ENCODE measurements at places on chromosomes 11 and 22.

DNA sequence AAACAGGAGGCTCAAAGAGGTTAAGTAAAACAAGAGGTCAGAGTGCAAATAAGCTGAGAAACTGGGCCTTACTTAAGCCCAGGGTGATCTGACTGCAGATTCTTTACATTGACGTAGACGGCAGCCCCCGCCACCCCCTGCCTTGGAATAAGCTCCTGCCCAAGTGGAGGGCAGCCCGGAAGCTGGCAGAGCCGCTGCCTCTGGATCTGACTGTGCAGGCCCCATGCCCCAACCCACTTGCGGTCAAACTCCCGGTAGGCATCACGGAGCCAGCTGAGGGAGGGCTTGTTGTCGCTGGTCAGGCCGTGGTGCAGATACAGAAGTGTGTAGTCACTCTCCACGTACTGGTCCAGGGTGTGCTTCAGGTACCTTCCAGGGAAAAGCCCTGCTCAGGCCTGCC, 18.6 kb downstream of the ARHGAP1 start:
- DNase-seq: no peak

DNA sequence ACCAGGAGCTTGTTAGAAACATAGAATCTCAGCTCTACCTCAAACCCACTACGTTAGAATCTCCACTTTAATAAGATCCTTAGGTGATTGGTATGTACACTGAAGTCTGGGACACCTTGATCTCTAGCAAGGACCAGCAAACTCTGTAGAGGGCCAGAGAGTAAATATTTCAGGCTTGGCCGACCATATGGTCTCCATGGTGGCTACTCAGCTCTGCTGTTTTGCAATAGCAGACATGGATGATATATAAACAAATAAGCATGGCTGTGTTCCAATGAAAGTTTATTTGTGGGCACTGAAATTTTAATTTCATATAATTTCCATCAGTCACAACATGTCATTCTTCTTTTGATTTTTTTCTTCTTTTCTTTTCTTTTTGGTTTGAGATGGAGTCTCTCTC, 23.9 kb downstream of the UBASH3B start:
- no peak for DNase-seq

GRCh38 chr22:29765905-29766631, 739 bp downstream of the ZMAT5 start:
- DNase-seq: no peak

- no peak for DNase-seq
These were observed 26.5 kb upstream of the YPEL1 start for GRCh38 chr22:21761994-21762680.

DNA sequence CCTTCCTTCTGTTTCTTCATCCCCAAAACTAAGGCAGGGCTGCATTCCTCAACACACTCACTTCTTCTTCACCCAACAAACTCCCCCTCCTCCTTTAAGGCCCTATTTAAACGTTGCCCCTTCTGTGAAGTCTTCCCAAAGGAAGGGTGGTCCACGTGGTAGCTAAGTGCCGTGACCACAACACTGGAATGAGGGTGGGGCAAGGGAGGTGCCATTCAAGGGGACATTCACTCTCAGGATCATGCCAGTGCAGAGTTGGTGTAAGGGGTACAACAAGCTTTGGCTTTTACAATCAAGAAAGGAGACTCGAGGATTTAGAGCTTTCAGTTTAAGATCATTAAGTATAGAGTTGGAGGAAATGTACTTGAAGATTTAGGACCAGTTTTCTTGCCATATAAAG, 8.0 kb upstream of the MS4A10 start:
- DNase-seq: no peak

DNA sequence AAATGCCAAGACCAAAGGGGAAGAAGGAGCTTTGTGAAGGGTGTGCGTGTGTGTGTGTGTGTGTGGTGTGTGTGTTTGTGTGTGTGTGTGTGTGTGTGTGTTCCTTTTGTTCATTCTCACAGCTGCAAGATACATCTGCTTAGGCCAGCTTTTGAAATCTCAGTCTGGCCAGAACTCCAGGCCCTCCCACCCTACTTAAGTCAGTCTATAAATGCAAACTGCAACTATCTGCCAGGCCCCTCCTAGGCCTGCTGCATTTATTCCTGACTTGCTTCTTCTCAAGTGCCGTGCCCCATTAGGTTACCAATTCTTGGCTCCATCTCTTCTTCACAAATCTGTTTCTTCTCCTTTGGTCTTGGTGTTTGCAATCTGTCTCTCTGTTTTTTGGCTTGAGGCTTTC, 21.6 kb upstream of the RIC3 start:
- no peak for DNase-seq

DNA sequence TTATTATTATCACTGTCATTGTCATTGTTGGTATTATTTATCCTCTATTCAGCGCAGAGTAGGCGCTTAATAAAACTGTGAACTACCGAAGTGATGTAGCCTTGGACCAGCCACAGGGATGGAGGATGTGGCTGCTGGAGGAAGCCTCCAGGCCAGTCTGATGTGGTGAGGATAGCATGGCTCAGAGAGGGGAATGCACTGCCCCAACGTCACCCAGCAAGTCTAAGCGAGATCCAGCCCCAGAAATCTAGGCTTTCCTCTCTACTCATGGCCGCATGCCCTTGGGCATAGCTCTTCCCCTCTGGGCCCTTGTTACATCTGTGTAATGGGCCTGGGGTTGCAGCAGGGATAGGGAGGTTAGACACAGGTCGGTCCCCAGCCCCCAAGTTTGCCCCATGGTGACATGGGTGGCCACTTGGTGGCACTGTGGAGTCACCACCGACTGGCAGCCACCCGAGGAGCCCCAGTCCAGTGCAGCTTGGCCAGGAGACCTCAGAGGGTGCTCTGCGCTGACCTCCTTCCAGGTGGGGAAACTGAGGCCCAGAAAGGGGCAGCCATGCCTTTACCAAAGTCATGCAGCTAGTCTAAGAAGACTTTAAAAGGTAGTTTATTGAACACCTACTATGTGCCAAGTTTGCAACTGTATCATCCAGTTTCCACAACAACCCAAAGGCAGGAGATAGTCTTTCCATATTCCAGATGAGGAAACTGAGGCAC, 395.7 kb downstream of the MN1 start:
- DNase-seq: no peak

DNA sequence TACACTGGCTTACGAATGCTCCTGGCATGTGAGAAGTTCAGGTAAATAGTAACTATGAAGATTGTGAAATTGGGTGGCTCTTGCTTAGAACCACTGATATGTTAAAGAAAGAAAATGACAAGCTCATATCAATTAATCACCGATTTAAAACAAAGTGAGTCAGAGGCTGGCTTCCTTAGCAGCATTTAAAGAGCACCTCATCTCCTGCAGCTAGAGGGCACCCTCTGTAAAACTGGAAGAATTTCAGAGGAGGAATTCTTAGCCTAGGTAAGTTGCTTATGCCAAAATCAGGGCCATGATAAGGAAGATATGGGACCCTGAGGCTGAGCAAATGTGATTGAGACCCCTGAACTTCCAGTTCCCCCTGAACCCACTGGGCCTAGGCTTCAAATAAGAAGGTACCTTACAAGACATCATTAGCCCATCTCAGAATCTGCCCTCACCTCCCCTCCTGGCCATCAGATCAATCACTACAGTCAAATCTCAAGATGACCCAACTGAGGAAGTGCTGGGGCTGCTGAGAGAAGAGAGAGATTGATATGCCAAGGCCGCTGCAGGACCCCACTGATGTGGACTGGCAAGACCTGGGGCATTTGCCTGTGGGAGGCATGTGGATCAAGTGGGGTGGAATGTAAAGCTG, 8.6 kb upstream of the CD3E start:
- no peak for DNase-seq

GRCh38 chr11:120061761-120062560, 76.0 kb downstream of the TRIM29 start:
- no peak for DNase-seq

GRCh38 chr11:12834166-12834565, 159.9 kb downstream of the TEAD1 start:
- no peak for DNase-seq

DNA sequence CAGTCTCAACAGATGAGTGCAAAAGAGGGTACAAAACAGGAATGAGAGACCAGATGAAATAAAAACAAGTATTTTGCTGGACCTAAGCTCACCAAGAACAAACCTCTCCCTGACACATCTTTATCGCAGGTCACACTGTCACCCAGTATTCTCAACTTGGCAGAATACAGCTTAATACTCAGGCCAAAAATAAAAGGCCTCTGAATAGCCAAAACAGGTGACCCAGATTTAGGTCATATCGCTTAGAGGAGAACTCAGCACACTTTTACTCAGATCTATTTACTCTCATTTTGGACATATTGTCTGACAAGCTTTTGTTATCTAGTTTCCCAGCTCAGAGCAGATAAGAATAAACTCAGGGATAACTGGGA, 216.9 kb upstream of the SYN3 start:
- no peak for DNase-seq

GRCh38 chr11:61842528-61842820, 14.4 kb downstream of the FADS2 start:
- no peak for DNase-seq

DNA sequence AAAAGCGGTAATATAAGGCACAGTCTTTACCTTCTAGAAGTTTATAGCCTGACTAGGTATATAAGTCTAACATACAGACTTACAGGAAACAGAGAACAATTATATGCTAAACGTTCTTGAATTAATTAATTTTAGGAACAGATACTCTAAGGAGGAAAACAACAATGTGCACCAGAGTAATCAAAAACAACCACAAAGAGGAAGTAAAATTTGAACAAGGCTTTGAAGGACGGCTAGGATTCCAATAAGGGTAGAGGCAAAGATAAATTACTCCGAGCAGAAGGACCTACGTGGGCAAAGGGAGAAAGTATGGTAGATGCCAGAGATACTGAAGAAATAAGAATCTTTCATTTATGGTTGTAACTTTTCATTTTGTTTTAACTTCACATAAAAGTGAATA, 54.4 kb downstream of the ENTHD1 start:
- no peak for DNase-seq

- DNase-seq: no peak
These were observed 60.0 kb upstream of the NUP50 start for GRCh38 chr22:45103756-45104155.

GRCh38 chr11:3855808-3856491, 486 bp downstream of the STIM1 start:
- no peak for DNase-seq
